A549 treated with CORT108297 at 1 μM for 4 hours (cell line): ENCODE measurements at places on chromosomes 12 and 14. TPM values are rescaled to one million over a fixed set of nuclear protein-coding genes. Genes with fewer than 3 reads are reported as not detected.

Gene SERPINA10
- 0.02 to 0.04 TPM in 2 of 5 replicates, not detected in the others for total RNA-seq

Gene ASCL1
- not detected in 5 replicates for total RNA-seq

Gene AGAP2
- total RNA-seq = 0.12 to 0.27 TPM (median 0.15 TPM) in 5 replicates

Gene CPNE6
- 0.05 TPM in 1 of 5 replicates, not detected in the others for total RNA-seq

Gene FAM186B
- total RNA-seq = 0.08 to 0.16 TPM (median 0.12 TPM) in 5 replicates

Gene ISCU
- 91.6 to 111 TPM (median 97.2 TPM) in 5 replicates for total RNA-seq

Gene MAP3K9
- 3.6 to 5.6 TPM (median 4.8 TPM) in 5 replicates for total RNA-seq

Gene TMEM132C
- not detected in 5 replicates for total RNA-seq

Gene INHBE
- 0.08 to 0.16 TPM (median 0.10 TPM) in 4 of 5 replicates, not detected in the other for total RNA-seq
